Activated CD4-positive, alpha-beta T cell treated with anti-CD3 and anti-CD28 coated beads, Interleukin-2, amount 50 U/mL, for 48 hours (primary cell): ENCODE measurements at places on chromosomes 3 and 15.

- DNase-seq, result peak; percentile 44
Observed at GRCh38 chr15:78061963-78062427, 15.5 kb downstream of the TBC1D2B start.

GRCh38 chr3:116743062-116743461, 33.5 kb downstream of the TUSC7 start:
- DNase-seq, result no peak

GRCh38 chr3:168248383-168249204, 152.9 kb upstream of the GOLIM4 start:
- no peak for DNase-seq

GRCh38 chr3:69282181-69282580, 103.7 kb downstream of the FRMD4B start:
- peak; percentile 78 for DNase-seq

- DNase-seq, result no peak
Observed at GRCh38 chr3:141178551-141178950, 53.1 kb upstream of the PXYLP1 start.

DNA sequence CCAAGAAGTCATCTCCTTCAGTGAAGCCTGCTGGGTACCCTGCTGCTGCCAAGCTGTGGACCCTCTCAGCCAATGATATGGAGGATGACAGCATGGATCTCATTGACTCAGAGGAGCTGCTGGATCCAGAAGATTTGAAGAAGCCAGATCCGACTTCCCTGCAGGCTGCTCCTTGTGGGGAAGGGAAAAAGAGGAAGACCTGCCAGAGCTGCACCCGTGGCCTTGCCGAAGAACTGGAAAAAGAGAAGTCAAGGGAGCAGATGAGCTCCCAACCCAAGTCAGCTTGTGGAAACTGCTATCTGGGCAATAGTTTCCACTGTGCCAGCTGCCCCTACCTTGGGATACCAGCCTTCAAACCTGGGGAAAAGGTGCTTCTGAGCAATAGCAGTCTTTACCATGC, 13.7 kb upstream of the ANP32A start:
- no peak for DNase-seq

GRCh38 chr15:37537802-37538201, 396.6 kb upstream of the TMCO5A start:
- no peak for DNase-seq

DNA sequence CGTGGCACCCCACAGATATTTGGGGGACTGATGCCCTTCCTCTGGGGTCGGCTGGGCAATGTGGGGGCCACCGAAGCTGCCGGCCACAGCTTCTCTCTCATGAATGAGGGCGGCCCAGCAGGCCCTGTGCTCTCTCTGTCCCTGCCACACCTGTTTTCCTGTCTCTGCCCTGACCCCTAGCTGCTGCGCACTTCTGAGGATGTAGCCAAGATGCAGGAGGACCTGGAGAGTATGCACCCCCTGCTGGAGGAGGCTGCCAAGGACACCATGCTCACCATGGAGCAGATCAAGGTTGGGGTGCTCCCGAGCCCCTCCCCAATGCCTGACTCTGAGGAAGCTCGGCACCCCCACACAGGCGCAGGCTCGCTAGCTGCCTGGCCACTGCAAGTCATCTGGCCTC, 59.7 kb downstream of the SEMA3G start:
- peak; percentile 35 for DNase-seq

DNA sequence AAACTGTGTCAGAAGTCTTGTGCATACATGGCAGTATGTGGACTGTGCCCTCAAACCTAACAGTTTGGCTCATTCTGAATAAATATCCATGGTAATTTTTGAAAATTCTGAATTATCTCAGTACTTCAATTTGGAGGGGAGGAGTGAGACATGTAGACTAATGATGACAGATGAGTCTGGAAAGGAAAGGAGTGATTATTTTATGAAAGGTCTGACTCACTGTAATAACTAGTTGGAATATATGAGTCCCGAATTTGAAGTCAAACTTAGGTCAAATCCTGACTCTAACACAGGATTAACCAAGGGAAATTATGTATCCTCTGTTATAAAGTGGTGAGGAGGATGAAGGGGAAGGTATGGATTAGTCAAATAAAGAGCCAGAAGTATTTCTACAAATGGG, 38.6 kb downstream of the SUCNR1 start:
- no peak for DNase-seq

DNA sequence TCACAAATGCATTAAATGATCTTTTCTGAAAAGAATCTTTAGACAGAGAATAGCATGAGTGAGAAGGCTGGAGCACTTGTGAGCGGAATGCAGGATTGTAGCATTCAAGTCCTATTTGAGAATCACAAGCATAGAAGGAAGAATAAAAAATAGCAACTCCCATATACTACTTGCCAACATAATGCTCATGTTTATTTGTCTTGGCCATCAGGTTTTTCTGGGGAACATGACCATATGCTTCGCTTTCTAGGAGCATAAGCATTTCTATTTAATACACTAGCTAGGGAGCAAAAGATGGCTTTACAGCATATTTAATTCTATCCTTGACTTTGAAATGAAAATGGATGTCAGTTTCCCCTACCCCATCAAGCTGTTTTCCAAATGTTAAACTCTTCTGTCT, 170.3 kb upstream of the MITF start:
- no peak for DNase-seq

- DNase-seq, result peak; percentile 50
Observed at GRCh38 chr3:32460031-32460749, 42.5 kb downstream of the CMTM6 start.

DNA sequence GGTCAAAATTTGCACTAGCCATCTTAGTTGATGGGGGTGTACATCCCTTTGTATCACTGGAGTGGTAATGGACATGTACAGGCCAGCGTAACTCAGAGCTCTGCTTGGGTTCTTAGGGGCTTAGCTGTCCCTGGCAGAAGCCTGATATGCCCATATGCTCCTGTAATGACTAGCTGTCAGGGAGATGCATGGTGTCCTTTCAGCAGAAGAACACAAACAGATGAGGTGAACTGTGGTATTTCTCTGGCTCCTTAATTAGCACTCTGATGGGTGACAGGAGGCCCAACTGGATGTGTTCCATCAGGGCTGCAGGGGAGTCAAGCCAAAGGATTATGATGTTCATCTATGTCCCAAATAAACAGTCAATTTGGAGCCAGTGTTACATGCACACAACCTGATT, 774.5 kb downstream of the AGBL1 start:
- no peak for DNase-seq

DNA sequence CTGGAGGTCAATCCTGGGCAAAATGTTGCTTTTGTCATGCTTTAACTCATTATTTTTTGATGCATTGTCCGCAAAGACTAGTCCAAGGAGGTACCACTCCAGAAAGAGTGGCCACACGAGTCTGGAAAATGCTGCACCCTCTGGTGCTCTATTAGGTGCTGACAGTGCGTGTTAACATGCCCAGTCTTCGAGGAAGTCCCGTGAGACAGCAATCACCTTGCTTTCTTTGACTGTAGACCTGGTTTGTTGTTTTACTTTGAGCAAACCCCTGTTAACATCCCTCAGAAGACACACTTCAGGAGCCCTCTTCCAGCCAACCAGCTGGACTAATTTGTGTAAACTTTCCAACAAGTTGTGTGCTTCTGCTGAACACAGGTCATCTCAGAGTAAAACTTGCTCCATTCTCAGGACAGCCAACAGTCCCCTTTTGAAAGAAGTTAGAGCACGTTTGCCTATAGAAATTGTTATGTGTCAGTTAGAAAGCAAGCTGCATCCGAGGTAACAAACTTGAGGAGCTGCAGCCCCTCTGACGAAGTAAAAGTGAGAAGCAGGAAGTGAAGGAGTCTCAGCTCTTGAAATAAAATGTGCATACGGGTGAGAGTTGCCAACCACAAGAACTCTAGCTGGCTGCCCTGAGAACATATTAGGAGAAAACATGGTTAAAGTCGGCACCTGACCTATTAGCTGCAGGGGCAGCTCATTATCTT, 205.0 kb downstream of the LPP start:
- DNase-seq, result peak; percentile 15

DNA sequence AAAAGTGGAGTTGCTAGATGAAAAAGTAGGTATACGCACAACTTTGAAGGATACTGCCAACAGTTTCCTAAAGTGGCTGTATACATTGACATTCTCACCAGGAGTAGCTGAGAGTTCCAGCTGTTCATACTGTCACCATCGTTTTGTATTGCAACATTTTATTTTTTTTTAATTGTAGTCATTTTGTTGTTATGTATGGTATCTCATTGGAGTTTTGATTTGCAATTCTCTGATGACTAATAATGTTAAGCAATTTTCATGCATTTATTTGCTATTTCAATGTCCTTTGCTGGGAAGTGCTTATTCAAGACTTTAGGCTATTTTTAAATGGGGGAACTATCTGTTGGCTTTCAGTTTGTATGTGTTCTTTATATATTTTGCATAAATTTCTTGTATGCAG, 185.1 kb upstream of the TGFBR2 start:
- no peak for DNase-seq

- no peak for DNase-seq
Observed at GRCh38 chr15:96267463-96267862, 63.0 kb upstream of the NR2F2 start.

GRCh38 chr3:175246766-175247165, 387.6 kb downstream of the NAALADL2 start:
- DNase-seq, result no peak

- DNase-seq, result peak; percentile 5
Observed at GRCh38 chr3:54374214-54374852, 252.0 kb downstream of the CACNA2D3 start.
